ENCODE measurements at places on chromosomes 7 and 10.

DNA sequence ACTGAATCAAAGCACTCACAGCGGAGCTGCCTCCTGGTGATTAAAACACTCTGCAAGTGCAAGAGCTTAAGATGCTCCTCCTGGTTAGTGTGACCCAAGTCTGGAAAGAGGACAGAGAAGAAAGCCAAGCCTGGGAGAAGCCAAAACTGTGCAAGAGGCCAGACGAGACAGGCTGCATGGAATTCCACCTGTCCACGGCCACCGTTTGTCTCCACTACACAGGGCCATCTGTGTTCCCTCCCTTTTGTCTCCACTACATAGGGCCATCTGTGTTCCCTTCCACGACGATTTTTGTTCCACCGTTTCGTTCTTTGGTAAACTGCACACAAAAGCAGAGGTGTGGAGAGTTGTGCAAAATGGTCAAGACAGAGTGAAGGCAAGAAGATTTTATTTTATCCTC is 233.0 kb downstream of the DIP2C start:
- no peak for DNase-seq

DNA sequence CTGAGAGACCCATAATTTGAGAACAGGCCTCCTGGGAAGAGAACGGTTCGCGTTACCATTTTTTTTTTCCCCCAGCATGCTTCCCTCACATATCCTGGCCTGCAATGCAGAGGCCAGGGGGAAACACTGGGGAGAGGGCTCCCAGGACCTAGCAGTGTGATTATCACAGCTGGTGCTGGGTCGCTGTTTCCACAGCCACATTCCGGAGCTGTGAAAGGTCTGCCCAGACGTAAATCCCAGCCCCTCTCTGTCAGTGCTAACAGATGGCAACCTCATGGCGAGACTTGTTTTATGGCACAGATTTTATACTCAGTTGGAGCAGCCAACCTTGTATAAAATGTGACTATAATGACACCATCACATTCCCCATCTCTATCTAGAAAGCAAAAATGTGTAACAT is 150.5 kb downstream of the PLXDC2 start:
- peak; percentile 68 for DNase-seq

GRCh38 chr7:151637781-151638261 is 118.1 kb upstream of the RHEB start:
- peak; percentile 95 for DNase-seq

GRCh38 chr7:129205126-129205818 is 16.8 kb downstream of the SMO start:
- DNase-seq = no peak

DNA sequence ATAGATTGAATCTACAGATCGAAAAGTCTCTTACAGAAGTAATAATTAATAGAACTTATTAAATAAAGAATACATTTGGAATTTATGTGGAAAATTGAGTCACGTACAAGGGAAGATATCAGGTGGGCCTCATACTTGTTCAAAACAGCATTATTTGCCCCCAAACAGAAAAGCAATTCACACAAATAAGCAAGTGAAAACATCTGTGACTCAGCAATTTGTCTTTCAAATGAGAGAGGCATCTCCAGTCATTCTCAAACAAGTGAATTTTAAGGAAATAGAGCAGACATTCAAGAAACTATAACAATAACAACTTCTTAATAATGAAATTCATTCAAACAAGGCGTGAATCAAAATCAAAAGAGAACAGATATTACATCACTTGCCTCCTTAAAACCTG is 50.1 kb downstream of the SEMA3A start:
- DNase-seq = no peak

DNA sequence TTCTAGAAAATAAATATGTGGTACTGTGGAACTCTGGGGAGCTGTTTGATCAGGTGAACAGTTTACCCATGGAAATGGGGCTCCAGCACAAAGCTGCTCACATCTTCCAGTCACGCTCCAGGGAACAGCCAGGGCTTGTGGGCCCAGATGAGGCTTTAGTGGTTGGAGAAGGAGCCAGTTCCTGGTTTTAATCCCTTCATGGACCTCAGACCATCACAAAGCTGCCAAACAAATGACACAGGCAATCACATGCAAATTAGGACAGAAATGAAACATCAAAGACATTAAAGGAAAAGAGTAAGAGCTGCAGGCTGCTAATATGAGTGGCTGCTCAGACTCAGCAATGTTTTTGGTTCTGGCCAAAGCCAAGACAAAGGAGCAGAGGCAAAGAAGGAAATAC is 2.2 kb upstream of the ATP6V0E2 start:
- DNase-seq = no peak

DNA sequence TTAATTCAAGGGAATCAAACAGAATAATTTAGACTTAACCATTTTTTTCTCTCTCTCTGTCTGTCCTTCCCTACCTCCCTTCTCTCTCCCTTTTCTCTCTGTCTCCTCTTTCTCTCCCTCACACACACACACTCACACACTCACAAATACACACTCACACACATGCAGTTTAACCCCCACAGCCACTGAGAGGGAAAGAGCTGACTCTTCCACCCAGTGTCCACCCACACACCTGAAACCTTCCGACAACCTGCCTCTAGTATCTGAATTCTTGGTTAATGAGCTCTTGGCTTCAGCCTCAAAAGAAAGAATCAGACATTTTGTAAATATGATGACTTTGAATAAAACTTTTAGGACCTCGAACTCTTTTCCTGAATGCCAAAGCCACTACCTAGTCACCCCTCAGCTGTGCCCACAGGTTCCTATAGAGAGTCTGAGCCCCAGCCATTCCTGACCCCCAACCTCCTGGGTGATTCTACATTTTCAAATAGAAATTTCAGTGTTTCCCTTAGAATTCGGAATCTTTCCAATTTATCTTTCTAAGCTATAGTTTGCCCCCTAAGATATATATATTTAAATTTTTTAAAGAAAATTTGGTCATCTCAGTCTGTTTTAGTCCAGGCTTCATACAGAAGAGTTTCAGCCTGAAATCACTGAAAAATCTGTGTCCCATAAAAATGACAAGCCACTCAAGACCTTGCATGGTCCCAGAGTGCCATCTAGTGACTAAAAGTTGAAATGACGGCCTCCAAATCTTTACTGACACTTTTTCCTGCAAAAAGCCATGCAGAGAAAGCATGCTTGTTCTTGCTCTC is 202.8 kb downstream of the IPMK start:
- peak; percentile 53 for DNase-seq

DNA sequence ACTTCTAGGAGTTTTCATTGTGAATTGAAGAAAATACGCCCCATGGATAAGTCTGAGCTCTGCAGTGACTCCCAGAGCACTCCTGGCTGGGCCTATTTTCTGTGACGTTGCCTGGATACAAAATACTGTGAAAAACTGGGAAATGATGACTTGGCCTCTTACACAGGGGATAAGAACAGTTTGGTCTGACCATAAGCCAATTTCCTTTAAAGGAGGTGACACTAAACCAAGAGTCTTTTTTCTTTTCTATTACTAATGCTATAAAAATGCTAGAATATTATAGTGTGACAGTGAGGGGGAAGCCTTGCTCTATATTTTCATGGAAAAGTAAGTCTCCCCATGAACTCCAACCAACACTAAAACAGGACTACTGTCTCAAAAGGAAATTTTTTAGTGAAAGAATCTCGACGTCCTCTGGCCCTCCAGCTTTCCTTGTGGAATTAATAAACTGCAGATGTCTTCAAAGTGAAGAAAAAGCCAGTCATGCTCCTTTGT is 45.5 kb downstream of the MYOF start:
- DNase-seq = peak; percentile 98

DNA sequence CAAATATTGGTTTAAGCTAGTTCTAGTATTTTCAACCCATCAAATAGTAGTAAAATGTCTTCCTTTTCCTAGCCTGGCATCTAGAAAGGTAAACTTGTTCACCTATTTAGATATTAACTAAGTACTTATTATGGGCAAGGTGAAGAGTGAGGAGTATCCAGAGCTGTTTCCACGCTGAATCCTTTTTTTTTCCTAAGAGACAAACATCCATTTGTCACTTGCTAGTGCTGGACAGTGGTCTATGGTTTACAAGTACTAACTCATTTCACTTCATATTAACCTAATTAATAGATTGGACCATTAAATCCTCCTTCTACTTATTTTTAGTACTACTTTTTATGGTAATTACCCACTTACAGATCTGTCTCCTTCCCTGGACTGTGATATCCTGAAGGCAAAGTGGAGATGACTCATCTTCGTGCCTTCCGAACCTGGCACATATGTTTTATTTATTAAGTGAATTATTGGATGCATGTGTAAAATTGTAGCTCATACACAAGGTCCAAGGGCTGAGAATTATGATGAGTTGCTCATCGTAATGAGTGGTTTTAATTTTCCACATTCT is 159.6 kb upstream of the IGFBP3 start:
- DNase-seq = peak; percentile 45

DNA sequence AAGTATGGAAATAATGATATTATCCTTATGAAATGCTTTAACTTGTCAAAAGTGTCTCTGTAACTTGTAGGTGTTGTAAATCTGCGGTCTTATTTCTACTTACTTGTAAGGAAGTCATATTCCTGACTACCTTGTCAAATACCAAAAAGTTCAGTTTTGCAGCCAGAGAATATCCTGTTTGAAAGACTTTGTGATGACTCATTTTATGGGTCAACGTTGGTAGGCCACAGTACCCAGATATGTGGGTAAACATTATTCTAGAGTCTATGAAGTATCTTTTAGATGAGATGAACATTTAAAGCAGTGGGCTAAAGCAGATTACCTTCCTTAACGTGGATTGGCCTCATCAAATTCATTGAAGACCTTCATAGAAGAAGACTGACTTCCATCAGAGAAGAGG is 195.3 kb downstream of the PPP1R9A start:
- peak; percentile 2 for DNase-seq

DNA sequence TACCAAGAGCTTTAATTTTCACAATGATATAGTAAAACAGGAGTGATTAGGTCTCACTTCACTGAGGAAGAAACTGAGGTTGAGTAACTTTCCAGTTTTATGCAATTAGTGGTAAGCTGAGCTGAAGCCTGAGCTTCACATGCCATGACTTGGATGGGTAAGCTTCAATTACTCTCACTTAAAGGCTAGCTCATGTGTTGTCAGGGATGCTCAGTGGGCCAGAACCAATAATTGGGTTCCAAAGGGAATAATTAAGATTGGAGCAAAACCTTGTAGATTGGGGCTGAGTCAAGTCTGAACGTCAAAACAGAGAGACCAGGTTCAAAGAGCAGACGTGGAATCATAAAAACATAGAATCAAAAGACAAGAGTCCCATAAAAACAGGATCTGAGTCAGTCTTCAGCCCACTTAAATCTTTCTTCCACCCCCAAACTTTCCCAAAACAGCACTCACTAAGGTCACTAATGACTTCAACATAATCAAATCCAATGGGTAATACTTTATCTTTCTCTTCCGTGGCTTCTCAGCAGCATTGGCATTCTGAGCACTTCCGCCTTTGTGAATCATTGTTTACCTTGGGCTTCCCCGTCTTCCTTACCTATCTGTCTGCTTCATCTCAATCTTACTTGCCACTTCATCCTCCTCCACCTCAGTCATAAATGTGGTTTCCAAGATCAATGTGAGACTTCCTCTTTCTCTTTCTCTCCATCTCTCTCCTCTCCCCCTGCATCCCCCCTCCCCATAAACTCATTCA is 23.0 kb upstream of the EGFR start:
- peak; percentile 55 for DNase-seq

DNA sequence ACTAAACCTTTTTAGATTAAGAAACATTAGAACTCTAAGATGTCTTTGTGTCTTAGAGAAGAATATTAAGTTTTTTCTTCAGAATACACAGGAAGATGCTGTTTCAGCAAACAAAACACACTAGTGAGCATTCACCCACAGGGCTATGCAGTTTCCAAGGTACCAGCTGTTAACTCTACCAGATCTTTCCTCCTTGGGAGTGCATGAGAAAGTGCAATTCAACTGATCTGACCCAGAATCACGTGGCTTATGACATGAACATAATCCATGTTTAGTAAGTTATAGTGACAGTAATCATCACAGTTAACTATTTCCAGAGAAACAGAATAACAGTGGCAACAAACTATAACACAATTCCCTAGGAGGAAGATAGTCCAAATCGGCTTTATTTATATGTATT is 270.7 kb downstream of the CACNA2D1 start:
- DNase-seq = no peak

DNA sequence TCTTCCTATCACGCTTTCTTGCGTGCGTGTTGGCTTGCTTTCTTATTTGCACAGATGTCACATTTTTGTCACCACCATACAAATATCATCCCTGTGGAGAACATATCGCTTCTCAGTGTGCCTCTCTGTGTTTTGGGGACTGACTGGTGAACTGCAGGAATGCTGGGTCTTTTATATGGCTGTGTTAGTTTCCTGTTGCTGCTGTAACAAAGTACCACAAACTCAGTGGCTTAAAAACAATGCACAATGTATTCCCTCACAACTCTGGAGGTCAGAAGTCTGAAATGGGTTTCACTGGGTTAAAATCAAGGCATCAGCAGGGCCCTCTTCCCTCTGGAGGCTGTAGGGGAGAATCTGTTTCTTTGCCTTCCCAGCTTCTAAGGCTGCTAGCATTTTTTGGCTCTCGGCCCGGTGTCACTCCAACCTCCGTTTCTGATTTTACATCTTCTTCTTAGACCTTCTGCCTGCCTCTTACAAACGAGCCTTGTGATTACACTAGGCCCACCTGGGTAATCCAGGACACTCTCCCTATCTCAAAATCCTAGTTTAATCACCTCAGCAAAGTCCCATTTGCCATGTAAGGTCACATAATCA is 82.0 kb downstream of the LRMDA start:
- DNase-seq = no peak

- no peak for DNase-seq
Observed at GRCh38 chr10:69097729-69098128, 9.8 kb downstream of the SRGN start.

DNA sequence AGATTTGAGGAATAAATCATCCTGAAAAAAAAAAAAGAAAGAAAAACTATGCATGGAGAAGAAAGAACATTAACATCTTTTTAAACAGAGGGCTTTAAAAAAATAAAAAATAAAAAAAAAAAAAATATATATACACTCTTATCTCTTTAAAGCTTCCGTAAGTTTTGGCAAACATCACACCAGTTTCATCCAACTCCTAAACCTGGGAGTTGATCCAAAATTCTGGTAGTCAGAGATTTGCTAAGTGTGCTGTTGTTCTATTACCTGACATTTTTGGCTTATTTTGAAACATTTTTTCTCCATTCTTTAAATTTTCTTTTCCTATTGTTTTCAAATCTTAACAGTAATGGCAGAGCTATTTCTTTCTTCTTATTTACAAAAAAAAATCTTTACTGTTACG is 273.1 kb downstream of the AGMO start:
- DNase-seq = peak; percentile 7

DNA sequence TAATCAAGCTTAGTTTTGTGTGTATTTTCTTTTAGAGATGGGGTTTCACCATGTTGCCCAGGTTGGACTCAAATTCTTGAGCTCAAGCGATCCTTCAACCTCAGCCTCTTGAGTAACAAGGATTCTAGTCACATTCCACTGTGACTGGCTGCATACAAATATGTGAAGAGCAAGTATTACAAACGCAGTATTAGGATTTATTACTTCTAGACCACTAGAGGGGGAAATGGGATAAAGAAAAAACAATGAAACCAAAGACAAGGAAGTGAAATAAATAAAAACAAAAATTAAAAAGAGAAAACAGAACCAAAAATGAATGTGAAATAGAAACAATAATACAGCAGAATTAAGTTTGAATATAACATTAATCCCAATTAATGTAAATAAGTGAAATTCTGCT is 308.7 kb downstream of the ANKRD30A start:
- no peak for DNase-seq

Measured in fibroblast of skin of abdomen (primary cell).